ENCODE measurements at places on chromosomes 1 and 21.

- no peak for DNase-seq
Measured at GRCh38 chr1:27590917-27591508, 12.9 kb downstream of the AHDC1 start.

DNA sequence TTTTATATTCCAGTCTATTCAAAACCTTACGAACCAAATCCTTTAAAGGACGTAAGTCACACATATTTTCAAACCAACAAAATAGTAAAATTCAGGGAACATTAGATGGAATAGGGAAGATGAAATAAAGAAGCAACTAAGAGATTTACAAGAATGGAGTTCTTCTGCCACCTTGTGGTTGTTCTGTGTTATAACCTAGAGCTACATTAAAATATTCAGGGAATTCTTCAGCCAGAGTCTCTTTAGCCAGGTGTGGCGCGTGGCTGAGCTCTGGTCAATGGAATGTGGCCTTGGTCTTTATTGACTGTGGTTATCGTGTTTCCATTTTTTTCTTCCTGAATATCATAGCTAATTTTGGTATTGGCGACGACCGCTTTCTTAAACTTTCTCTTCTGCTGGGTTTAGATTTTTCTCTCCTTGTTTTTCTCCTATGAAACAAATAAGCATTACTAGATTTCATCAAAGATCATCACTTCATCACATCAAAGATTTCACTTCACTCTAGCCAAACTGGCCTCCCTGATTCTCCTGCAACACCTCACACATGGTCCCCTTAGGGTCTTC is 221.3 kb downstream of the MRPL39 start:
- DNase-seq: peak; percentile 80

DNA sequence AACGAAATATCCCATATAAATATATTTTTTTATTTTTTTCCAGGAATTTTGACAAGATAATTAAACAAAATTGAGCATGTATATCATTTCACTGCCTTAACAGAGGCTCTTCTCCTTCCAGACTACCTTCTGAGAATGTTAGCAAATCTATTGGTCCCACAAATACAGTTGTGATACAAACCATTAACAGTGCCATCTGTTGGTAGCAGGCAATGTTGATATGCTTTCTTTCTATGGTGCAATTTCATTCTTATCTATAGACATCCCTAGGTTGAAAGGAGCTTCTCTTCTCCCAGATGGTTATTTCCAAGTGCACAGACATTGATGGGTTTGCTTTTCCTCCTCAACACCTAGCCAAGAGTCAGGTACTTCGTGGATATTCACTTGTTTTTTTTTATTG is 303.6 kb downstream of the USH2A start:
- DNase-seq: no peak

- no peak for DNase-seq
Measured at GRCh38 chr1:33610391-33610790, 137.9 kb downstream of the ZSCAN20 start.

- DNase-seq: no peak
Measured at GRCh38 chr1:220681220-220681880, 8.8 kb upstream of the C1orf115 start.

DNA sequence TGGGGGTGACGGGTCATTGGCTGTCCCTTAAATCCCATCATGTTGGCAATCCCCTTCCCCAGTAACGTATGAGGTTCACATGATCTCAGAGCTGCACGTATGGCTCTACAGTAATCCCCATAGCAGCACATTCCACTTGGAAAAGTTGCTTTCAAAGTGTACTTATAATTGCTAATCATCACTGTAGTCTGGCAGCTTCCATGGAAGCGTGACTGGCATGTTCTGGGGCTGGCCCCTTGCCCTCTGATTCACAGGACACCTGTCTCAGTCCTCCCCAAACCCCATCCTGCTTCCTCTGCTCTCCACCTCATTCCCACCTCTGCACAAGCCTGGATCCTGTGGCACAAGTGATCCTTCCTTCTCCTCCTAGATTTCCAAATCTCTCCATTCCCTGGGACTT is 102.2 kb downstream of the TSEN15 start:
- no peak for DNase-seq

Measured in NCI-H2029 treated with DMSO at 0.1 percent for 48 hours (cell line).